ENCODE measurements at places on chromosomes 7 and 10.

- DNase-seq, result peak; percentile 36
Measured at GRCh38 chr7:150715293-150715692, 1.1 kb upstream of the GIMAP1 start.

DNA sequence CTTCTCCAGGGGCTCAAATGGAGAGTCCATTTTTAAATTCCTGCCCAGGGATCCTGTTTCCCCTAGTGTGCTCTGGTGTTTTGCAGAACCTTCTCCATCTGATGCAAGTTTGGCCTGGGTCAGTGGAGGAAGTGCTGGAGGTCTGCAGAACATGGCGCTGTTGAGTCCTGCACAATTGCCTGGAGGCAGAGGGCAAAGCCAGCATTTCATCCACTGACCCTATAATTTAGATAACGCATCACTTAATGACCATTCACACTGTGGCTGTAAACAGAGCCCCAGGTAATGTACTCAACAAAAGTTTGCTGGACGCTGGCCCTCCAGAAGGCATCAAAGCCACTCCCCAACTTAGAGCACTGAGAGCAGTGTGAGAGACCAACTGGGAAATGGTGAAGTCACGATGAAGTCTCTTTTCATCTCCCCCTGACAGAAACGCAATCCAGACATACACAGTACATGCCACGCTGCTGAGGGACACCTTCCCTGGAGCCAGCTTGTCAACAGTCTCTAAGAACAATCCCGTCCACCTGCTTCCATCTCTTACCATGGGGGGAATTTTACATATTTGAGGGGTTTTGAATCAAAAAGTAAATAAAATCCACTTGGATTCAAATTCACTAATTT lies 13.4 kb downstream of the C10orf71 start:
- DNase-seq, result no peak

GRCh38 chr7:157348548-157348947 lies 11.7 kb downstream of the DNAJB6 start:
- DNase-seq, result no peak

DNA sequence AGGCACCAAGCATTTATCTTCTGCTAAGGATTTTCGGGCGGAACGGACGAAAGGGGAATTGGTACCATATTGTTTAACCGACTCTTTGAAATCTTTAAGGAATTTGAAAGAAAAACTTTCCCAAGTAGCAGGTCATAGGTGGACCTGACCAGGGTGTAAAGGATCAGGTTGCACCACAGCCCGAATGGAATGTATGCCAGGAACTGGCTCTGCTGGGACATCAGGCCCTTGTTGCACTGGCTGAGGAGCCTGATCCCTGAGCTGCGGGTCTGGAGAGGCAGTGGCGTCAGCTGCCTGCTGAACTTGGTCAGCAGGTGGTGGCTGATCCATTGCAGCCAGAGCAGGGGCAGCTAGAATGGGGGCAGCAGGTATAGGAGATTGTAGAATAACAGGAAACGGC lies 41.4 kb upstream of the AKR1C2 start:
- DNase-seq, result no peak

DNA sequence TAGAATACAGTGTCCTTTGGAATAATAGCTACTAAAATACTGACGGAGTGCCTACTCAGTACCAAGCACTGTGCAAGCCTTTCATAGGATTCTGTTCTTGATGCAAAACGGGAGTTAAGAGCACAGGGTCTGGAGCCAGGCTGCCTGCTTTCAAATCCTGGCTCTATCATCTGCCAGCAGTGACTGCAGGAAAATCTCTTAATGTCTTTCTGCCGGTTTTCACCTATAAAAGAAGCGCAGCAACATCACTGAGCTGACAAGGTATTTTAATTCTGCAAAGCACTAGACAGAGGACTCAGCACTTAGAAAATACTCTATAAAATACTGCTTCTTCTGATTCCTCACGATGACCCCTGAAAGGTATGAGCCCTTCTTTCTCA lies 659 bp downstream of the FIGNL1 start:
- no peak for DNase-seq

DNA sequence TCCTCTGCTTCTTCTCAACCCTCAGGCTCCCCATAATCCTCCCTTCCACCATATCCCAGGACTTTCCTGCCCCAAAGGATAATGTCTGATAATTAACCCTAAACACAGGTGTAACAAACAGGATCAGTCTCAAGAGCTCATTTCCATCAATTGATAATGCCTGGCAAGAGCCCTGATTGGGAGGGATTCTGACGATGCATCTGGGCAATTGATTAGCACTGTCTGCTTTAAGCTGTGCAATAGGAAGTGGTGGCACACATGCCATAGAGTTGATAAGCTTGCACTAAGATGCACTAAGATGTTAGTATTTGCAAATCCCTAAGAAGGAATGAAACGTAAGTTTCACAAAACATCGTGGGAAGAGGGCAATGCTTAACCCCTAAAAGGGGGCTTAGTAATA lies 27.4 kb upstream of the EGR2 start:
- no peak for DNase-seq

GRCh38 chr7:30906014-30906413 lies 5.6 kb upstream of the AQP1 start:
- no peak for DNase-seq

DNA sequence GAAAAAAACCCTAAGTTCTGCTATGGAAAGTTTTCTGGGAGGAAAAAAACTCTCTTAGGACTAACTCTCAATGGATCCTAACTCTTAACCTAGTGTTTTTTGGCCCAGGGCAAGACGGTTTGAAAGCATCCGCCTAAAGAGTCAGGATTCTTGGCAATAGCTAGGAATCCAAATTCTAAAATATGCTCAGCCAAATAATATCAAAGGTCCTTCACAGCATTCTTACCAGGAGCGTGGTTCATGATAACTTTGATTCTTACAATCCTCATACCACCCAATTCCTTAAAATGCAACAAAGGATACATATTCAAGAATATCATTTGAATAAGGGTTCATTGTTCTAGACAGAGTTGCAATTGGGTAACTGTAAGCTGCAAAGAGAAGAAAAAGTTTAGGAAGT lies 21.3 kb downstream of the CPA1 start:
- DNase-seq, result no peak

DNA sequence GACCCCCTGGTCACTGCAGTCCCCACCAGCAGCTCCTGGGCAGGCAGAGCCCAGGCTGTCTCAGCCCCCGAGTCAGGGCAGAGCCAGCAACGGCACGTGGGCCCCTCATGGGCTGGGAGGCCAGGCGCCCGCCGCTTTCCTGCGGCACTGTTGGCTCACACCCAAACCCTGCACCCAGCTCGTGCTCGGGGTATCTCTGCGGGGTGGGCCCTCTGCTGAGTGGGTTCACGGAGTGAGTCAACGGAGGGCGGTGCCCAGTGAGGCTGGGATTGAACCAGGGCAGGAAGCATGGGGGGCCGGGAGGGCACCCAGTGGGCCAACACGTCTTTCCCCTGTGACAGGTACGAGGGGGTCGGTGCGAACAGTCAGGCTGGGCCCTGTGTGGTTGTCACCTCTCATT lies 28.9 kb downstream of the ADAP1 start:
- DNase-seq, result peak; percentile 72

- DNase-seq, result no peak
Measured at GRCh38 chr10:112677689-112678088, 230.7 kb downstream of the VTI1A start.

- DNase-seq, result no peak
Measured at GRCh38 chr10:81405399-81405798, 469.6 kb upstream of the NRG3 start.

DNA sequence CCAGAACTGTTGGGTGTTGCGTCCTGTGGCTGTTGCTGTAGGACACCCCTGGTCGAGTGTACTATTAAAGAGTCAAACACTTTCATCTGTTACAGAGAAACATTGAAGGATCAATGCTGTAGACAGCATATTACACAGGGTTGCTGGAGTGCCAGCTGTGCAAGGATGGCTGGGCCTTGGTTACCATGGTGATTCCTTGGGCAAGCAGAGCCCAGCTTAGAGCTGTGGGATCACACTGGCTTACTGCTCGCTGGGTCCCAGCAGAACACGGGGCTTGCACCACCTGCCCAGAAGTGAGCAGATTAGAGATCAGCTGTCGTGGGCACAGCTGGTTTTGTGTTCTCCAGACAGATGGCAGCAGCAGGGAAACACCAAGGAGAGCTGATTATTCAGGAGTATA lies 76.0 kb downstream of the GPR141 start:
- no peak for DNase-seq

- peak; percentile 40 for DNase-seq
Measured at GRCh38 chr10:50508315-50509051, 115.3 kb downstream of the SGMS1 start.

- no peak for DNase-seq
Measured at GRCh38 chr10:110244550-110244949, 37.1 kb downstream of the MXI1 start.

GRCh38 chr7:94333810-94334209 lies 60.9 kb upstream of the COL1A2 start:
- no peak for DNase-seq
